ENCODE measurements at places on chromosomes 7 and 10.

DNA sequence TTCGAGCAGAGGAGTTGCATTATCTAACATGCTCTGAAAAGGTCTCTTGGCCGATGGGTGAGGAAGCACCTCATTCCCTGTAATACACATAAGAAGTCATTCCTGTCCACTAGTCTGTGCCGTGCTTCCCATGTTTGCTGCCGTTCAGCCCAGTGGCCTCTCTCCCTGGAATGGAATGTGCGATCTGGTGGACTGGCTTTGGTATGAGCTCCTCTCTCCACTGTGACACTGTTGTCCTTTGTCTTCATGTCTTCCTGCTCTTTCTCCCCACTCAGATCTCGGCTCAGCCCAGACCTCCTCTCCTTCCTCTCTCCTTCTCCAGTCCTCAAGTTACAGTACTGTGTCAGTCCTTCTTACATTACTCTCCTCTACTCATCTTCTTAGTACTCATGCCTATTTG is 192.8 kb upstream of the KLF6 start:
- no peak for DNase-seq

- no peak for DNase-seq
These were observed 8.5 kb upstream of the AKR1D1 start for GRCh38 chr7:138067774-138068173.

DNA sequence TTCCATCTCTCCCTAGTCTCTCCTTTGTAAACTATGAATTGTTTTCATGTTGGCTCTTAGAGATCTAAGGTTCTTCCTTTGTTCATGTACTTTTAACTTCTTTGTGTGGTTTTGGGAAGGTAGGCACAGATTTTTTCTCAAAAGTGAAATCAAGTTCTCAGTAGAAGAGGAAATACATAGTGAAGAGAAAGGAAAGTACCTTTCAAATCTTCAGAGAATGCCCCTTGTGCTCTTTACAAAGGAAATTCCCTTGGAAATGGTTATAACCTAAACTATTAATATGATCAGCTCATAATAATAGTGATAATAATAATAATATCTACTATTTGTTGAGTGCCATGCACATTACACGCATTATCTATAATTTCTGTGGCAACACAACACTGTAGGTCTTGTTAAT is 318.5 kb downstream of the PRPF18 start:
- no peak for DNase-seq

DNA sequence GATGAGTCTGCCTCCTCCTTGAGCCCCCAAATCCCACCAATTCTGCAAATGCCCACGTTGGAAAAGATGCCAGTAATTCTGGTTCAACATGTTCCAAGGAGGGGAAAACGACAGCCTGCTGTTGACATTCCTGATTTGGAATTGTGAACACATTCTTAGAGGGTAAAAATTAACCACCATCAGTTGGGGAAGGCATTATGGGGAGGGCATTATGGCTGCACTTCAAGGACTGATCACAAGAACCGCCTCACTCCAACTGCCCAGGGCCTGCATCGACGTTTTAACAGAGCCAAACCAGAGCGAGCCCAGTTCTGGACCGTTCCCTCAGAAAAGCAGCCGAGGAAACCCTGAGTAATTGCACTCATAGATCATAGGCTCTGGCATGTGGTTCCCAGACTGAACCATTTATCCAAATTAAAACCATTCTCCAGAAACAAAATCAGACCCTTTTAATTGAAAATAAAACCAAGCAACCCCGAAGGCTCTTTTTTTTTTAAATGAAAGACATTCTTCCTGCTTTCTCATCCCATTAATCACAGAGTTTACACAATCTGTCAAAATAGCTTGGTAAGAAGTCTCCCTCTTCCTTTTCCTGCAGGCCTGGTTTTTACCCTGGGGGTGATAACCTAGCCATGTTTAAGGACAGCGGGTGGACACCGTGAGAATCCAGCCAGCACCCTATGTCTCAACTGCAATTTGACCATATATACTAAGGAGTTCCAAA is 8.0 kb downstream of the TNS3 start:
- DNase-seq, result no peak

DNA sequence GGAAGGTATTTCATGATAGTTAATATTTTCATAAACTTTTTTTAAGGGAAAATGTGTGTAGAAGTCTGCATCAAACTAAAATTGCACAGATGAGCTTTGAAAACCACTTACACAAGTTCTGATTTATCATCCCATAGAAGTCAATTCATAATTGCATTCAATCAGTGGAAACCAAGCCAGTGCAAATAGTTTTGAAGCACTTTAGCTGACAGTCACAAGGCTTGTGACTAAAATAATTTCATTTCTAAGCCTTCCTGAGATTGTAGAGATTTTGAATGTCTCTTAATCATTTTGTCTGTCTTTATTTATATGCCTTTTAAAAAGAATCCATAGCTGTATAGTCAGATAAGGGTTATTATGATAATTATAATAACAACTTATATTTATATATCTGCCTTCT is 41.4 kb downstream of the EXOC4 start:
- DNase-seq, result no peak

- DNase-seq, result no peak
These were observed 67.6 kb downstream of the DNMBP start for GRCh38 chr10:99941942-99942820.

GRCh38 chr7:26348234-26348851 is 56.7 kb downstream of the SNX10 start:
- DNase-seq, result no peak

DNA sequence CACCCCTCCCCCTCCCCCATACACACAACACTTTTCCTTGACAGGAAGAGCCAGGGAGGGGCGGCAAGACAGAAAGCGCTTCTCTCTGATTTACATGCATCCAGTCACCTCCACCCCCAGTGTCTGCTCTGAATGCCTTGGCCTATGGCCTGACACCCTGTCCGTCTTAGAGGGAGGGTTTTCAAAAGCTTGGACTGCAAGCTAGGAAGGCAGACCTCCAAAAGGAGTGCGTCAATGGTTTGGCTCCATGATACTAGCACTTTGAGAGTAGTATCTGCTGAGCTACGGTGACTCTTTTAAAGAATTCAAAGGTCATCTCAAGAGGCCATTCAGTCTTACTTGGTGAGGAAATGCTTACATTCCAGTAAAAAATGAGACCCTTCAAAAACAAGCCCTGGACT is 20.3 kb upstream of the PAX2 start:
- no peak for DNase-seq

DNA sequence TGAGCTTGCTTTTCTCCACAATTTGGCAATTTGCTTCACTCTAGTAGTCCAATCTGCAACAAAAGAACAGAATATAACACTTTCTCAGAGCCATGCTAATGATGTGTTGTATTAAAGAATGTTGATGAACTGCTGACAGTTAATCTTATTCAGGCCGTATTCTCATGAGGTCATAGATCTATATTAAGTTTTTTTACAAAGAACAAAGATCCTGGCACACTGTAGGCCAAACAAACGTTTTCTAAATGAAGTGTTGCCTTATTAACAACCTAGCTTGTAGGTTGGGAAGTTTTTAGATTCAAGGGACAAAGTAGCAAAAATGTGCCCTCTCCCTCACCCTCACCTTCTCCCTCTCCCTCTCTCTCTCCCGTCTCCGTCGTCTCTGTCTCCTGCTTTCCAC is 6.8 kb downstream of the HILPDA start:
- no peak for DNase-seq

DNA sequence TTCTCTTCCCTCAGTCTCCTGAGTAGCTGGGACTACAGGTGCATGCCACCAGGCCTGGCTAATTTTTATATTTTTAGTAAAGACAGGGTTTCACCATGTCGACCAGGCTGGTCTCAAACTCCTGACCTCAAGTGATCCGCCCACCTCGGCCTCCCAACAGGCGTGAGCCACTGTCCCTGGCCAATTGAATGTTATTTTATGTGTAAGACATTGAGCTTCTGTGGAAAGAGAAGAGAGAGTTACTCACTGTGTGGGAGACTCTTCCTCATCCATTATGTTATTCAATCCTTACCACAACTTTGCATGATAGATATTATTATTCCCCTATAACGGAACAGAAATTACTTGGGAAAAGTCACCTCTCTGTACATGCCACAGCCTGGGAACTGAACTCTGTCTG is 32.6 kb upstream of the MXI1 start:
- no peak for DNase-seq

DNA sequence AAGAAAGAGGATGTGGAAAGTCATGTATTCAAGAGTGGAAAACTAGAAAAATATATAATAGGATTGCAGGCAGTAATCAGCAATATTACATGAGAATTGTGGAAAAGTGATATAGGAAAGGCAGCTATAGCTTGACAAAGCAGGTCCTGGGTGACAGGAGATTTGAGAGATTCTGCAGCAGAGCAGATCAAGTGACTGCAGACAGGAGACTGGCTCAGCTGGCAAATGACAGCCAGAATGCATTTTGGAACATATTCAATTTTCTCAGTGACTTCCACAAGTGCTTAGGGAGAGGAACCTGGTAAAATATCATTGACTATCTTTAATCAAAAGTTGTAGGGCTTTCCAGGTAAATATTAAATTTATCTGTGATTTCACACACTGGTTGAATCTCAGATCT is 260.5 kb upstream of the CACNA2D1 start:
- no peak for DNase-seq

- no peak for DNase-seq
These were observed at the start of gene NME8 for GRCh38 chr7:37848297-37848696. TSS of gene NME8 (plus strand) at chr7:37848597. CDS start at chr7:37850267, 1,670 bp downstream.

- DNase-seq, result no peak
These were observed 15.5 kb downstream of the SVIL start for GRCh38 chr10:29619241-29619669.

- DNase-seq, result no peak
These were observed 63.0 kb downstream of the FAS start for GRCh38 chr10:89053555-89053954.

- no peak for DNase-seq
These were observed 152.4 kb downstream of the IMMP2L start for GRCh38 chr7:111409714-111410422.

GRCh38 chr10:14466257-14466656 is 135.5 kb upstream of the FRMD4A start:
- DNase-seq, result no peak

- no peak for DNase-seq
These were observed 10.2 kb downstream of the UMAD1 start for GRCh38 chr7:7650682-7651206.

DNA sequence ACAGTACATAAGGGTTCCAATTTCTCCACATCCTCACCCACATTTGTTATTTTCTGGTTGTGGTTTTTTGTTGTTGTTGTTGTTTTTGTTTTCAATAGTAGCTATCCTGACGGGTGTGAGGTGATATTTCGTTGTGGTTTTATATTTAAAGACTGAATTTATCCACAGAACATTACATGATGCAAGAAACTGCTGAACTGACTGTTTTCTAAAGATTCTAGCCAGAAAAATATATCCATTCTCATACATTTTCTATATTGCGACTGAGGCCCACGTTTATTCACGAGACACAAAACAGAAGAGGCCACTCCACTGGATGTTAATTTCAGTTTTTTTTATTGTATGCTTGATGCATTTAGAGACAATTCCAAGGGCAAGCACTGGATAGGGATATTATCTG is 69.8 kb downstream of the SCRN1 start:
- DNase-seq, result no peak

DNA sequence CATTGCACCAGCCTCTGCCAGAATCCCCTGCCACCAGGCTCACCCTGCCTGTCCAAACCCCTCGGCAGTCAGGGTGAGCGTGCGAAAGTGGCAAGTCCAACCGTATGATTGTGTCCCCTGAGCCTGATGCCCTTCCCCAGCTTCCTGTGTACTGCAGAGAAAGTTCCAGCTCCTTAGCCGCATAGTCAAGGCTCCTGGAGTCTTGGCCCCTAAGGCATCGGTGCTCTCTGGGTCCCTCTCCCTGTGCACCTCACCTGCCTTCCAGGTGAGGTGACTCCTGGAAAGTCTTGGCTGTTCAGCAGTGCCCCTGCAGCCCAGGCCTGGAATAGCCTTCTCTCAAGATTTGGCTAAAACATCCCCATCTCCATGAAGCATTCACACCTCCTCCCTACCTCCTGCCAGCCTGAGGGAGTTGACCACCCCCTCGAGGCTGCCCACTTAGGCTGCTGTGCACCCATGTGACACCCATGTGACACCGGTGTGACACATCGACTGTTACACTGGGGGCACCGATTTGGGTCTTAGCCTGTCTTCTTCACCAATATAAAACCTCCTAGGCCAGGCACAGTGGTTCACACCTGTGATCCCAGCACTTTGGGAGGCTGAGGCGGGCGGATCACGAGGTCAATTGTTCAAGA is 56.1 kb upstream of the ELN start:
- DNase-seq, result no peak

DNA sequence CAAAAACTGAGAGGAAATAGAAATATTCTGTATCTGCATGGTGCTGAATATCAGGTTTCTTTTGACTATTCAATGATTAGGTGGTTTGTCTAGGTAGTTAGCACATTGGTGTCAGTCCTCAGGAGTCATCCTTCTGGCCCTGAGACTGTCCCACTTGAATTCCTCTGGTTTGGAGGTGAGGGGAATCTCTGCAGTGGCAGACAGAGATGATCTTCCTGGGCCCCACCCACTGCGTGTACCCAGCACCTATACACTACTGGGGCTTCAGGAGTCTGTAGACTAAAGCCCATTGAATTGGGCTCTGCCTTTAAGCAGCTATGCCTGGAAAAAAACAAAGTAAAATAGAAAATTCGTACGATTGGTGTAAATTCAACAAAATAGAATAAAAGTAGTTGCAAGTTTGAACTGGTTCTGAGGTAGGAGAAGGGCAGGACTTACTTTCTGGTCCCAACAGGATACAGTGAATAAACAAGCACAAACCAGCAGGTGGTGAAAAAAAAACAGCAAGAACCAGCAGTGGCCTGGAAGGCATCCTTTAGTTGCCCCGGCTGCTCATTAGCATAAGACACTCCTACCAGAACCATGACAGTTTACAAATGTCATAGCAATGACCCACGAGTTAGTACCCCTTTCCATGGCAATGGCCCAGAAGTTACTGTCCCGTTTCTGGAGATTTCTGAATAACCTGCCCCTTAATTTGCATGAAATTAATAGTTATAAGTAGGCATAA is 1.7 kb downstream of the LIPM start:
- DNase-seq, result no peak

- peak; percentile 58 for DNase-seq
These were observed 822 bp downstream of the ZNF800 start for GRCh38 chr7:127391591-127392181.
